Activated CD8-positive, alpha-beta memory T cell treated with anti-CD3 and anti-CD28 coated beads, Interleukin-2, amount 10 ng/mL, durations not matched to agents 7 days and 5 days (primary cell): ENCODE measurements at places on chromosomes 12 and 14. TPM values are rescaled to one million over a fixed set of nuclear protein-coding genes. Genes with fewer than 3 reads are reported as not detected.

GRCh38 chr12:46825591-46826414 is at the start of gene SLC38A4:
Gene SLC38A4, minus strand, starts transcription at chr12:46825997. Its CDS starts 32,926 bp downstream, at chr12:46793071.
- no peak for DNase-seq

DNA sequence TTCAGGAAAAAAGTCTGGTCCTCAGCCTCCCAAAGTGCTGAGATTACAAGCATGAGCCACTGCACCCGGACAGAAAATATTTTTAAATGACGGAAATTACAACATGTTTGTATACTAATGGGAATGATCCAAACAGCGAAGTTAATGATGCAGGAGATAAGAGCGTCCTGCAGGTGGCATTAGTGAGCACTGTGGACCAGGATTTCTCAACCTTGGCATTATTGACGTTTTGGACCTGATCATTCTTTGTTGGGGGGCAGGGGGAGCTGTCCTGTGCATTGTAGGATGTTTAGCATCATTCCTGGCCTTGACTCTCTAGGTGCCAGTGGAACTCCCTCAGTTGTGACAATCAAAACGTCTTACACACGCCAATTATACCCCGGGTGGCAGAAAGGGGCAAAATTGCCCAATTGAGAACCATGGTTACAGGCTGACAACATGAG is 34.1 kb downstream of the SCFD1 start:
- peak; percentile 47 for DNase-seq

GRCh38 chr12:103470664-103471063 is 25.1 kb downstream of the C12orf42 start:
- DNase-seq = no peak

GRCh38 chr12:67698672-67699581 is 50.4 kb downstream of the DYRK2 start:
- DNase-seq = peak; percentile 76

The HVCN1 gene
- 19.9 TPM for total RNA-seq

- DNase-seq = no peak
Measured at GRCh38 chr14:32104803-32105202, 27.7 kb downstream of the ARHGAP5 start.

DNA sequence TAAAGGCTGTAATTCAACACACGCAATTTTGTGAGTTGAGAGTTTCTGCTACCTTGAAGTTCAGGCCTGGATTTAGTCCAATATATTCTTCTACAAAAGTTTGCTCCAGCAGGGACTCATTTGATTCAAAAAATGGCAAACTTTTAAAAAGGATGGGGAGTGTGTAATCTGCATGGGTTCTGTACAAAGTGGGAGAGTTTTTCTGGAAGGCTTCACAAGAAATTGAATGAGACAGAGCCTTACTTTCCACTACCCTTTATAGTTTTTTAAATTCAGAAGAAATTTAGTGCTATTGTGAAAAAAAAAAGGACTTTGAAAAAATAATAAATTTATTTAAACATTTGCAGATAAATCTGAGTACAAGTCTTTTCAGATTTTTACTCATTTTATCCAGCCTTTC is 116.9 kb downstream of the METTL25 start:
- DNase-seq = no peak

DNA sequence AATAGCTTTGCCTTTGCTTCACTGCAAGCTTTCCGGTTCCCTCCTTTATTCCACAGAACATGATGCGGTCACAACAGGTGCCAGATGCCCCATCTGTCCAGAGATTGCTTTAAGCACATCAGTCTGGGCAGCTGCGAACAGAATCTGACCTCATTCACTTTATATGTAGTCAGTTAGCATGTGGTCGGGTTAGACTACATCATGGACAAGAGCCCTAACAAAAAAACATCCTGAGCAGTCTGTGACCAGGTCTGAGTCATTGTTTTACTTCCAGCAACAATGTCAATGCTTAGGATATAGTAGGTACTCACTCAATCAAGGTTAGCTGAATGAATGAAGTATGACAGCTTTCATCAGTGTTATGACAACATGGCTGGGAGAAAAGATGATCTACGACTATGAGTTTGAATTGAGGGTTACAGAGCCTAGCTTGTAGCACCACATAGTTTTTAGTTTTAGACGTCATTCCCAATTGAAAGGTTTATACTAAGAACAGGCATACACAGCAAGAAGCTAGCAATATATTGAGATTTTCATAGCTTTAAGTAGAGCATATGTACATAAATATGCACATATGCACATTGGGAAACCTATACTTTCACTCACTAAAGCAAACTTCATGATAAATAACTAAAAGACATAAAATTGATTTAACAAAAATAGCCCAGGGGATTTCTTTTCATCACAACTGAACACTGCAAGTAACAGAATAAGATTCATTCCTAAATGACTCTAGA is 64.2 kb upstream of the TMCC3 start:
- no peak for DNase-seq

The TMEM63C gene
- total RNA-seq = 0.50 TPM

GRCh38 chr12:92977326-92977725 is 48.2 kb upstream of the EEA1 start:
- no peak for DNase-seq

The UBE3B gene
- 39.0 TPM for total RNA-seq

- DNase-seq = no peak
Measured at GRCh38 chr12:46965880-46966279, 113.5 kb upstream of the PCED1B start.

The LACRT gene
- total RNA-seq = not detected

The SIX6 gene
- not detected for total RNA-seq

GRCh38 chr12:19799216-19799615 is 359.9 kb downstream of the AEBP2 start:
- DNase-seq = no peak

DNA sequence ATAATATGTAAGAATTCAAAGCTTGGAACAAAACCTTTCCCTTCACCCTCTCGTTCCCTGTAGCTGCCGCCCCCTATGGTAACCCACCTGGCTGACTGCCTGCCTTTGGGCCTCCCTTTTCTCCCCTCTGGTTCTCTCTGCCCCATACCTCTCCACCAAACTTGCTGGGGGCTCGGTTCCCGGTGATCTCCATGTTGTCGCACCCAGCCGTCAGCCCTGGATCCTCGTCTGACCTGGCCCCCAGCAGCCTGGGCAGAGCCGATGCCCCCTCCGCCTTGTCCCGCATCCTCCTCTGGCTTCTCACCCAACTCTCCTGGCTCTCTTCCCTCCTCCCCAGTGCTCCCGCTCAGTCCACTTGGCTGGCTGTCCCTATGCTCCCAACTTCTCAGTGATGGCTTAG is 4.5 kb downstream of the CYP46A1 start:
- no peak for DNase-seq

GRCh38 chr12:122111089-122111641 is 32.6 kb downstream of the MLXIP start:
- no peak for DNase-seq

DNA sequence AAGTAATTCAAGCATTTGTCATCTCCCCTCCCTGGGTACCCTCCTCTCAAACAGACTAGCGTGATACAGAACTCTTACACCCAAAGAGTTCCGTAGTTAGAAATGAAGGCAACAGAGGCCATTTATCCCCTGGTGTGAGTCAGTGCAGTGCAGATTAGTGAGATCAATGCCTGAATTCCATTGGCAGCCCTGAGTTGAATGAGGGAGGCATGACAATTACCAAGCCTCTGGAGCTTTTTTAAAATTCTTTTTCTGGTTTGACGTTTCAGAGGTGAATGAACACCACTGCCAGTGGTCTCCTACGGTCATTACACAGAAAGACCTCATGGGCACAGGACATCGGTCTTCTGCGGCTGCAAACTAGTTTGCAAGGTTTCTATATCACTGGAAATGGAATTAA is 94.4 kb downstream of the PRIMA1 start:
- no peak for DNase-seq

The SLC10A1 gene
- total RNA-seq = not detected

- DNase-seq = no peak
Measured at GRCh38 chr12:128163086-128163485, 103.9 kb upstream of the TMEM132C start.

The SLC6A15 gene
- total RNA-seq = not detected

- no peak for DNase-seq
Measured at GRCh38 chr12:121765573-121765972, 27.9 kb downstream of the RHOF start.

DNA sequence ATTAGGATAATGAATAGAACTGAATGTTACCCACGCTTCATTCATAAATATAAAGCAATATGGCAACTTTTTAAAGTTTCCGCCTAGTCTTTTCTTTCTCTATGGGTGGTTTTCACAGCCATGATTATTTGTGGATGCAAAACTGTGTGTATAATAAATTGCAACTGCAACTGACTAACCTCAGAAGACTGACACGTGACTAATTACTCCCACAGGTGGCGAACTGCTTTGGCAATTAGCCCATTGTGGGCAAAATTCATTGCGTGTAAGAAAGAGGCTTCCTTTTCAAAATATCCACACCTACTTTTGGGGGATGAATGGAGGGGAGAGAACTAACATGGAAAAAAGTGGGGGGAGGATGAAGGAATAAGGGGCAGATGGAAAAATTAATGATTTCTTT is 79.0 kb downstream of the SLC25A21 start:
- DNase-seq = no peak

DNA sequence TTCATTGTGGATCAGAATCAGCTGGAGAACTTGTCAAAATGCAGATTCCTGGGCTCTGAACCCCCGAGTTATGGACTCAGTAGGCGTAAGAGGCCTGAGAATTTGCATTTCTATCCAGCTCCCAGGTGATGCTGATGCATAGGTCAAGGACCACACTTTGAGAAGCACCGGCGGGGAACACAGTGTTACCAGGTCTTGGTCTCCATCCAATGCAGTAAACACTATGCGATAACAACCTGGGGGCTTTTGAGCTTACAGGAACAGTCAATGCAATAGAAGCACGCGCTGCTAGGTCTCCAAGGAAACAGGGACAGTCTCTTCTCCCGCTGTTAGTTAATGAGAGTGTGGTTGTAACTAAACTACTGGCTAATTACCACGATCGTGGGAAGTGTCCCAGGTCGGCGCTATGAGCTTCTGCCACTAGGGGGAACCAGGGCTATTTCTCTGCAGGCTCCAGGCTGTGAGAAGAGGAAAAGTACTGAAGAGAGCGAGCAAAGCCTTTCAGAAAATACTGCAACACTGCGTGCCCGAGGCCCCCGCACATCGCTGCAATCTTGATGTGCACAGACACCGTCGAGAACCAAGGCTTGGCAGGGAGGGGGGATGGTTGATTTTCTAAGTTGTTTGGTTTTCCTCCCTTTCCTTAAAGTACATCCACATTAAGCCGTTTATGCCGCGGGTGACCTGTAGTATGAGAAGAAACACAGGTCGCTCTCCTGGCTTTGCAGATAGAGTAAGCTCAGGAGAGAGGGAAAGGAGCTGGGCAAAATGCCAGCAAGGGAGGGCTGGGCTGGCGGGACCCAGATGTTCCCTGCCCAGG is 52.0 kb upstream of the KCNA1 start:
- peak; percentile 84 for DNase-seq
